Cardiac ventricle fibroblast (primary cell): ENCODE measurements at places on chromosomes 11 and 22. TPM values are rescaled to one million over a fixed set of nuclear protein-coding genes. Genes with fewer than 3 reads are reported as not detected.

Gene RBMXL2
- not detected in 2 replicates for total RNA-seq

Gene POU2F3
- total RNA-seq = not detected in 2 replicates

Gene PNPLA5
- total RNA-seq = not detected in 2 replicates

Gene RAB3IL1
- total RNA-seq = 13.3 and 16.0 TPM in 2 replicates

Gene CARNS1
- 0.05 TPM in 1 of 2 replicates, not detected in the other for total RNA-seq

Gene OR8D4
- total RNA-seq = not detected in 2 replicates

Gene OR52I1
- total RNA-seq = not detected in 2 replicates

Gene SCGB2A2
- not detected in 2 replicates for total RNA-seq

Gene ACRV1
- total RNA-seq = not detected in 2 replicates

Gene FOLR1
- not detected in 2 replicates for total RNA-seq

Gene CATSPERZ
- 0.24 TPM in 1 of 2 replicates, not detected in the other for total RNA-seq

Gene KDELR3
- total RNA-seq = 92.5 and 107 TPM in 2 replicates

Gene CECR2
- 1.3 and 2.1 TPM in 2 replicates for total RNA-seq

Gene TBX1
- not detected in 2 replicates for total RNA-seq

Gene PLAAT5
- total RNA-seq = 0.94 and 1.1 TPM in 2 replicates

Gene TRIM66
- 3.6 and 22.3 TPM in 2 replicates for total RNA-seq

Gene APLNR
- total RNA-seq = 2.1 and 3.9 TPM in 2 replicates

Gene OR52H1
- total RNA-seq = not detected in 2 replicates

Gene OR8A1
- total RNA-seq = not detected in 2 replicates

Gene SYT8
- total RNA-seq = not detected in 2 replicates

Gene SLC6A5
- total RNA-seq = not detected in 2 replicates

Gene SLC25A45
- total RNA-seq = 3.9 and 5.4 TPM in 2 replicates

Gene TUBA8
- 0.12 and 0.29 TPM in 2 replicates for total RNA-seq

Gene HTR3A
- not detected in 2 replicates for total RNA-seq

Gene EFCAB6
- total RNA-seq = 2.1 and 2.8 TPM in 2 replicates

Gene ZNF195
- total RNA-seq = 10.4 and 13.2 TPM in 2 replicates

Gene SF1
- 156 and 167 TPM in 2 replicates for total RNA-seq

Gene MRGPRE
- not detected in 2 replicates for total RNA-seq

Gene APLP2
- total RNA-seq = 503 and 525 TPM in 2 replicates

Gene TBRG1
- 18.7 and 22.3 TPM in 2 replicates for total RNA-seq

Gene GLYATL2
- total RNA-seq = not detected in 2 replicates

Gene ZFPL1
- total RNA-seq = 24.3 and 32.6 TPM in 2 replicates

Gene ART5
- 0.25 TPM in 1 of 2 replicates, not detected in the other for total RNA-seq

Gene SNX32
- total RNA-seq = 3.4 and 3.9 TPM in 2 replicates

Gene TRIM3
- total RNA-seq = 10.4 and 12.2 TPM in 2 replicates

Gene LRRC10B
- not detected in 2 replicates for total RNA-seq

Gene C11orf87
- 0.19 TPM in 1 of 2 replicates, not detected in the other for total RNA-seq

Gene IGSF22
- total RNA-seq = not detected in 2 replicates

Gene OR8G5
- not detected in 2 replicates for total RNA-seq

Gene SERPING1
- total RNA-seq = 762 and 840 TPM in 2 replicates

Gene USP47
- 26.0 and 38.5 TPM in 2 replicates for total RNA-seq

Gene SCGB1D2
- not detected in 2 replicates for total RNA-seq

Gene PHETA2
- total RNA-seq = 28.5 and 28.6 TPM in 2 replicates

Gene CD151
- 286 and 398 TPM in 2 replicates for total RNA-seq

Gene CDCA5
- total RNA-seq = 1.4 and 2.6 TPM in 2 replicates

Gene LMNTD2
- 0.44 and 1.7 TPM in 2 replicates for total RNA-seq

Gene CASTOR1
- 18.9 and 24.0 TPM in 2 replicates for total RNA-seq

Gene CCDC87
- 0.44 and 1.3 TPM in 2 replicates for total RNA-seq

Gene LYVE1
- 2.1 and 4.1 TPM in 2 replicates for total RNA-seq

Gene OR5AP2
- not detected in 2 replicates for total RNA-seq

Gene SLC5A4
- total RNA-seq = not detected in 2 replicates

Gene NXPE4
- not detected in 2 replicates for total RNA-seq
